ENCODE measurements at places on chromosomes 1 and 21.

DNA sequence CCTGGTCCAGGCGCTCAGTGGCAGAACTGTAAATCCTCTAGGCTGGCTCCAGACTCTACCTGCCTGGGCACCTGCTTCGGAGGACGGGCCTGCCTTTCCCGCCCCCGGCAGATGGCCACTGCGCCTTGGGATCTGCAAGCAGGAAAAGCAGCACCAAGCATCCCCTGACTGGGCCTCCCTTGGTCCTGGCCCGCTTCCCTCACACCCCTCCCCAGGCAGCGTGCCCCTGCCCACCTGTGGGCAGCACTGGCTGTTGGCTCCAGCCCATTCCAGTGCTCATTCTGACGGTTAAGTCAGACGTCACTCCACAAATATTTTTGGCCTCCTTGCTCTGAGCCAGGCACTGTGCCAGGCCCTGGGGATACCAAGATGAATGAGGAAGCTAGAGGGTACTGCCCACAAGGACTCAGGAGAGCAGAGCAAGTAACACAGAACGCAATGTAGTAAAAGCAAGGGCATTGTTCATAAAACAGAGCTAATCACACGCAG, 22.0 kb upstream of the BLACAT1 start:
- peak; percentile 79 for DNase-seq

DNA sequence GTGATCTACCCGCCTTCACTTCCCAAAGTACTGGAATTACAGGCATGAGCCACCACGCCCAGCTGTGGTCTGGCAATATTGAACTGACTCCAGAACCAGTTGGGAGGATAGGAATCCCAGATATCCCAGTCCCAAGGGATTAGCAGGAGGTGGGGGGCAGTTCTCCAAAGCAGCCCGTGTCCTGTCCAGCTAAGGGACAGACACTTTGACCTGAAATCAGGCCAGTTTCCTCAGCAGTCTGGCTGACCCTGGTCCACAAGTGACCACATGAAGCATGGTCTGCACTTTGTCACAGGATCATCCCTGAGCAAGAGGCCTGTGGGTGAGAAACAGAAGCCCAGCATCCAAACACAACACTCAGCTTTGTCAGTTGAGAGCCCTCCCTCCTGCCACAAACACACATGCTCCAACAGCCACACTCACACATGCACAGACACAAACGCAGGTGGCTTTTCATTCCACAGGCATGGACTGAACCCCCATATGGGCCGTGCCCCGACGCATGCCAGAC, 2.7 kb upstream of the FDPS start:
- no peak for DNase-seq

- no peak for DNase-seq
Measured at GRCh38 chr1:107777664-107778047, 187.3 kb downstream of the VAV3 start.

DNA sequence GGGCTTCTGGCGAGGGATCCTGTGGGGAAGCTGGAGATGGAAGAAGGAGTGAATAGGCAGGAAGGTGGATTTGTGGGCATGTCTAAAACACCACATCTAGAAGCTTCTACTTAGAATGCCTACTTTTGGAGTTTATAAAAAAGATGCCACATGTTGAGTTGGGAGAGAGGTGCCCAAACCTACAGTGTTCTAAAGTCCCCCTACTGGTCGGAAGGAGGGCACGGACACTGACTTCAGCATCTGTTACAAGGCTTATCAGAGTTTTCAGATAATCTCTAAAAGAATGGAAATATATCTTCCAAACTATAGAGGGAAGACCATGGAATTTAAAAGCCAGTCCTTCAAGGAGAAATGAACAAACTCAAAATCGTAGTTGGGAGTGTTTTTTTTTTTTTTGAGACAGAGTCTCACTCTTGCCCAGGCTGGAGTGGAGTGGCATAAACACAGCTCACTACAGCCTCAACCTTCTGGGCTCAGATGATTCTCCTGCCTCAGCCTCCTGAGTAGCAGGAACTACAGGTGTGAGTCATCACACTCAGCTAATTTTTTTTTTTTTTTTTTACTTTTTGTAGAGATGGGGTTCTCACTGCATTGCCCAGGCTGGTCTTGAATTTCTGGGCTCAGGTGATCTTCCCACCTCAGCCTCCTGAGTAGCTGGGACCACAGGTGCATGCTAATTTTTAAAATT, 14.8 kb downstream of the IBA57 start:
- no peak for DNase-seq

- DNase-seq = peak; percentile 45
Measured at GRCh38 chr1:202586018-202586821, 124.0 kb downstream of the SYT2 start.

- DNase-seq = peak; percentile 23
Measured at GRCh38 chr1:66705110-66705509, 47.1 kb upstream of the DYNLT5 start.

DNA sequence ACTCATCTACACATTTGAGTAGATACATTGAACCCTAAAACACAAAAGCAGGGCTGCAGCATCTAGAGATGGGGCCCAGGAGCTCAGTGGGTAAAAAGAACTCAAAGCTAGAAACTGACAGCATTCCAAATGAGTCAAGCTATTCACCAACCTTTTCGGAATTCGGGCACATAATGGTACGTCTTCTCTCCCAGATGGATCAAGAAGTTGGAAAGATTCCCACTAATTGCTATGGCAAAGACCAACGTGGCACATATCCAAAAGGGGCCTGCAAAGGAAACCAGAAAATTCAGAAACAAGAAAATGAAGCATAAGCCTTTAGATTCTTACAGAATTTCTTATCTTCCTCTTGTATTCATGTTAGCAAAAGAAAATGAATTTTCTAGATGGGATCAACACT, 18.4 kb downstream of the YIPF1 start:
- no peak for DNase-seq

- DNase-seq = no peak
Measured at GRCh38 chr1:44481701-44482100, 76.6 kb downstream of the RNF220 start.

- no peak for DNase-seq
Measured at GRCh38 chr1:64043976-64044375, 159.4 kb upstream of the UBE2U start.

GRCh38 chr1:201404722-201405483, 5.8 kb upstream of the LAD1 start:
- no peak for DNase-seq

DNA sequence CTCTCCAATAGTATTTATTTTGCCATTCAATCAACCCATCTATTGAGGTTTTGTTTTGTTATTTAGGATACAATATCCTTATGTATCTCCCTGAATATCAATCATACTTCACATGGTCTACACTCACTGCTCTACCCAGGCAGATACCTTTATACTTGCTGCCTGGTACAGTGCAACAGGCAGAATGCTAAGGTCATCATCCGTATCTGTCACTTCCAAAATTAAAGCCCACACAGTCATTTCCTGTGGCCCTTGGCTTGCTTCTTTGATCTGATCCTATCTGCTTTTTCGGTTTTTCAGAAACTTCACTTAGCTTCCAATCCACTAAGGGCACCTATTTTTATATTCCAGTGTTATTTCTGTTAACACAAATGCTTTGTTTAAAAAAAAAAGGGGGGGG, 22.3 kb upstream of the ZZZ3 start:
- no peak for DNase-seq

Data from testis (tissue), 5 donors.